ENCODE measurements at places on chromosomes 12 and 14. TPM values are rescaled to one million over a fixed set of nuclear protein-coding genes. Genes with fewer than 3 reads are reported as not detected.

DNA sequence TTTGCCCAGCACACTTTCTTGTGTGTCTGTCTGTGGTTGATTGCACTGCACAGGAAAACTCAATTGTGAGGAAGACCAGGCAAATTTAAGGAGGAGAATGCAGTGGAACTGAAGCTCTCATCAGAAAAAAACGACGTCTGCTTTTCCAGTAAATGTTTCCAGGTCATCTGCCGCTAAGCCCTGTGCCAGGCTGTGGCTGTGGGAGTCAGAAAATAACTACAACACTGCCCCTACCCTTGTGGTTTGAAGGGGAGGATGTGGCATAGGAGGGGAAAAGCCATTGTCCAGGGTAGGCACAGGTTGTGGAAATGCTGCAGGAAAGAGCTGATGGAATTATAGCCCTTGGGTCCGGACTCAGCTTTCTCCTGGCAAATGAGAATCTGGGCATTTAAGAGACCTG lies 259.7 kb upstream of the TMEM132C start:
- DNase-seq, result no peak

DNA sequence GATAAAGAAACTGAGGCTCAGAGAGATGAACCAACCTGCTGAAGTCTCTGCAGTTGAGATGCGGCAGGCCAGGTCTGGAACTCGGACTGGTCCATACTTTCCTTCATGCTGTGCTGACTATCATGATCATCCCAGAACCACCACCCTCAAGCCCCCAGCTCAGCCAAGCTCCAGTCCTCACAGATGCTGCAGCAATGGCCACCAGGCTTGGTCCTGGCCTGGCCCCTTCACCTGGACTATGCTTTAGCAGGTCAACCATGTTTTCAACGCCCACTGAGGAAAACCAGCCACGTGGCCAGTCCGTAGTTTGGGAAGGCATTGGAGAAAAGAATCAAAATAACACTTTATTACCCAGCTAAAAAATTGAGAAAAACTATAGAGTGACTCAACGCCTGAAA lies 1.4 kb downstream of the GPR68 start:
- no peak for DNase-seq

NELL2 gene
- not detected for total RNA-seq

POLR3B gene
- total RNA-seq, result 9.6 TPM

All from chondrocyte (in vitro differentiated cells).